Glutamatergic neuron (in vitro differentiated cells): ENCODE measurements at places on chromosomes 2 and 18. TPM values are rescaled to one million over a fixed set of nuclear protein-coding genes. Genes with fewer than 3 reads are reported as not detected.

DNA sequence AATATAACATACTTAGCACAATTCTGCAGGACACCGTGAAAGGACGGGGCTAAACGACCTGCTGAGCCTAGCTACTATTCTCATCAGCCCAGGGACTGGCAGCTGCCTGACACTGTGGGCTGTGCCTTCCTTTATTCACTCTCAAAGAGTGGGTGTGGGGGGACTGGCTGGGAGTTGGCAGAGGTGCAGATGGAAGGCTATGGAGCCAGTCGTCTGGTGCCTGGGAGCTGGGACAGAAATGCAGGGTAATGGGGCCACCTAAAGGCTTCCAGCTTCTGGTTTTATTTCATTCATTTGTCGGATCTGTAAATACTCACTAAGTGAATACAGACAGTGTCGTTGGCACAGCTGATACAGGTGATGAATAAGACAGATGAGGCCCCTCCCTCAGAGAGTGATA, 56.0 kb upstream of the NFU1 start:
- DNase-seq: peak; percentile 17
- H3K27me3 ChIP-seq: peaks cover 1% of the 10 kb centered on the region
- H3K36me3 ChIP-seq: peaks cover 6% of the 10 kb centered on the region
- peaks cover 14% of the 10 kb centered on the region for H3K4me1 ChIP-seq
- H3K27ac ChIP-seq: peak overlapping the region; percentile 54
- H3K4me3 ChIP-seq: peak overlapping the region; percentile 40

DNA sequence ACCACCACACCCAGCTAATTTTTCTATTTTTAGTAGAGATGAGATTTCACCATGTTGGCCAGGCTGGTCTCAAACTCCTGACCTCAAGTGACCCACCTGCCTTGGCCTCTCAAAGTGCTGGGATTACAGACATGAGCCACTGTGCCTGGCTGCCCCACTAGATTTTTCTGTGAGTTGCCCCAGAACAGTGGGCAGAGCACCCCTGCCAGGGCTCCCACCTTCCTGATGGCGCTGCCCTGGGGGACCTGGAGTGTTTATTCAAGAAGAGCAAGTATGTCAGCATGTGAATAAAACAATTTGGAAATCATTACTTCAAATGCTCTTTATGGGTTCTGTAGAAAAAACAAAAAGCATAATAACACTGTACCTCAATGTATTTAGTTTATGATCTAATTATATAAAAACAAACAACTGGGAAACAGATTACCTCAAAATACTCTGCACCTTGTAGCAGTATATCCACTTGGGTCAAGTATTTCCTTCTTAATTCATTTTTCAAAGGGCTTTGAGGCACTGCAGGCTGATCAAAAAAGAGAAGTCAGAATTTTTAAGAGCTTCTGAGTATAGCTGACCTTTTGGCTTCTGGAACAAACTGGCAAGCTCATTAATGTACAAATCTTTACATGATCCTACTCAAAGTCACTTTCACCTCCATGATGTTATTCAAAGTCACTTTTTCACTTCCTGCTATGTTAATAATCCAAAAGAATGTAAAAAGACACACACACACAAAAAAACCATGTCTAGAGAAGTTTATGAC, 8.9 kb downstream of the HJURP start:
- H3K36me3 ChIP-seq: no peaks in the 10 kb centered on the region
- H3K27me3 ChIP-seq: peaks cover 2% of the 10 kb centered on the region
- H3K27ac ChIP-seq: no peak overlapping the region

- H3K4me1 ChIP-seq: no peaks in the 10 kb centered on the region
- H3K27ac ChIP-seq: no peak overlapping the region
- no peak overlapping the region for H3K4me3 ChIP-seq
- no peak for DNase-seq
- H3K36me3 ChIP-seq: no peaks in the 10 kb centered on the region
These were observed 356.2 kb downstream of the CBLN2 start for GRCh38 chr18:72187956-72188355.

DNA sequence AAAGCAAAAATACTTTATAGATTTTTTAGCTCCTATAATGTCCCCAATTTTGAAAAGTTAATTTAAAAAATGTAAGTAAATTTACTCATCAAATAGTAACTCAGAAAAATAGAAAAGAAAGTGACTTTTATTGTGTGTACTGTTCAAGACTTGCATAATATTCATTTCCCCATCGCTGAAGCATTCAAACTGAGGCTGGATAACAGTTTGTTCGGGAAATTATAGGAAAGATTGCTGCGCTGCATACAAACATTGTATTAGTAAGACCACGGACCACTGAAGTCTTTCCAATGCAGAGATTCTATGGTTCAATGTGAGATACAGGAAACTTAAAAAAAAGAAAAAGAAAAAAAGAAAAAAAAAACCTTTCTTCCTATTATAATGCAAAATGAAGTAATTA, 10.4 kb downstream of the STK17B start:
- no peak overlapping the region for H3K4me3 ChIP-seq
- H3K27ac ChIP-seq: no peak overlapping the region
- no peaks in the 10 kb centered on the region for H3K36me3 ChIP-seq
- DNase-seq: no peak

DNA sequence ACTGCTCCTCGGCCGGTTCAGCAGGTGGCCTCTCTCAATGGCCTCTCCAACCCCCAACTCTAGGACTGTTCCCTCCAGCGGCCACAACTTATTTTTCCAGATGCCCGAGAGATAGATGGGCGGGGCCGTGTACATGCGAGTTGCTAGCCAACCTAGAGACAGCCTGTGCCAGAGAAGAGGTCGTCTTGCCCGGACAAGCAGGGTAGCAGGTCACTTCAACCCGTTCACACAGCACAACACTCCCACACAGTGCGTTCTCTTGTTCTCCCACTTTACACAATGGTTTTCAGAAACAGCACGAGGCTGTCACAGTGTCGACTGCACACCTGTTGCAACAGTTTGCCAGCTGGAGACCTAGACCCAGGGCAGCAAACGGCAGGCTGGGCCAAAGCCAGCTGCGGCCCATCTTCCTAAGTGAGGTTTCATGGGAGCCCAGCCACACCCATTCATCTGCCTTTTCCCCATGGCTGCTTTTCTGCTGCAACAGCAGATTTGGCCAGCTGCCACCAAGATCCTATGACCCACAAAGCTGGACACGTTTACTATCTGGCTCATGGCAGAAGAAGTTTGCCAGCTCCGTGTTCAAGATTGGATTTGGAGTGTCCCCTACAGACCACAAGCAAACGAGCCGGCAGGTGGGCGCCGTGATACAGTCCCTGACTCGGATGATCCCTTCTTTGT, 7.3 kb upstream of the PRLH start:
- peak overlapping the region; percentile 87 for H3K27ac ChIP-seq
- peaks cover under 1% of the 10 kb centered on the region for H3K36me3 ChIP-seq
- H3K27me3 ChIP-seq: peaks cover 7% of the 10 kb centered on the region
- H3K4me3 ChIP-seq: no peak overlapping the region
- H3K4me1 ChIP-seq: peaks cover 15% of the 10 kb centered on the region

DNA sequence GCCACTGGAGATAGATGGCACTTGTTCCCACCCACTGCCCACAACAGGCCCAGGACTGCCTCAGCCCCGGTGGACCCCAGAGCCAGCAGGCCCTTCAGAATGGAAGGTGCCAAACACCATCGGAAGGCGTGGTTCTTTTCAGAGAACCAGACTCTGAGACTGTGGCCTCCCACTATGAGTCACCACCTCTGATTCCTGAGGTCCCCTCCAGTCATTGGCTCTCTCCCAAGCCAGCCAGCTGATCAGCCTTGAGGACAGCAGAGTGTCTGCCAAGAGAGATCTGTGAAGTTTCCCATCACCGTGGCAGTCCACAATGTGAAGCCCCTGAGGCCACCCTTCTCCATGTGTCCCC, 10.4 kb upstream of the MAP3K2 start:
- H3K27ac ChIP-seq: no peak overlapping the region
- H3K4me3 ChIP-seq: no peak overlapping the region
- peaks cover 6% of the 10 kb centered on the region for H3K27me3 ChIP-seq
- no peaks in the 10 kb centered on the region for H3K4me1 ChIP-seq

GRCh38 chr2:156517419-156517818, 81.2 kb downstream of the GPD2 start:
- no peak overlapping the region for H3K4me3 ChIP-seq
- peaks cover 13% of the 10 kb centered on the region for H3K4me1 ChIP-seq
- no peak for DNase-seq
- H3K27me3 ChIP-seq: no peaks in the 10 kb centered on the region
- no peaks in the 10 kb centered on the region for H3K36me3 ChIP-seq

GRCh38 chr2:181764095-181764963, 84.0 kb upstream of the NEUROD1 start:
- no peaks in the 10 kb centered on the region for H3K36me3 ChIP-seq
- no peak for DNase-seq
- no peak overlapping the region for H3K4me3 ChIP-seq
- H3K4me1 ChIP-seq: peaks cover 2% of the 10 kb centered on the region

GRCh38 chr2:206378835-206379234, 64.5 kb upstream of the ADAM23 start:
- H3K27ac ChIP-seq: no peak overlapping the region
- no peak for DNase-seq
- H3K4me1 ChIP-seq: no peaks in the 10 kb centered on the region
- H3K4me3 ChIP-seq: no peak overlapping the region

DNA sequence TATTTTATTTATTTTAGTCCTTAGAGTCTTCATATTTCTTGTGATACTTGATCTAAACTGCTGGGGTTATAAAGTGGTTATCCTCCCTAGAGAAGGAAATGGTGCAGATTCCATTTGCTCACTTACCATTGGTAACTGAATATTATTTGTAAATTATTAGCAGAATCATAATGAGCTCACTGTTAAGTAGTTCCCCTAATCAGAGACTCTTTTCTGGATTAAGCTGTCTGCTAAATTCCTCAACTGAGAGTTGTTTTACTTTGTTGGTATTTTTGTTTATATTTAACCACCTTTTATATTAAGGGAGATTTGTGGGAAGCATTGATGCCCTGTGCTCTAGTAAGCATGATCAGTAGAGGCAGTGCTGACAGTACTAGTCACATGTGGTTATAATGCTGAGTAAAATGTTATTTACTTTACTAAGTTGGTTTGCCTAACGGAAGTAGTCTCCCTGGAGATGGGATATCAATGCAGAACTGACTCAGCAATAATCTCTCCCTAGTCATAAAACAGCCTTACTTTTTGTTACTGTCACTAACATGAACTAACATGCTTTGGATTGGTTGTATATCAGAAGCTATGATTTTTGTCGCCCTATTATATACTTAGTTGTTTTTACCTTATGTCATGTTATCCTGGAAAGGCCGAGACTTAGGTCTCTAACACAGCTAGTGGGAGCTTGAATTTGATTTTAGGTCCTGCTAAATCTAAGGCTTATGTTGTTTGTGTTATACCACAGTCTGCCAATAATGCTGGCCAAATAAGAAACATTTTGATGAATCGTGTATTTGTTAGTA, 166.7 kb downstream of the MCFD2 start:
- H3K4me3 ChIP-seq: no peak overlapping the region
- no peaks in the 10 kb centered on the region for H3K27me3 ChIP-seq
- H3K36me3 ChIP-seq: no peaks in the 10 kb centered on the region
- no peak for DNase-seq
- H3K27ac ChIP-seq: no peak overlapping the region

The CHRNG gene
- total RNA-seq: 3.5 TPM

The NYAP2 gene
- total RNA-seq: 0.32 TPM

The CENPA gene
- 4.7 TPM for total RNA-seq

The NFATC1 gene
- total RNA-seq: 5.3 TPM

The TMBIM1 gene
- total RNA-seq: 1.8 TPM

The APLF gene
- 4.4 TPM for total RNA-seq
